ENCODE measurements at places on chromosomes 1 and 21. TPM values are rescaled to one million over a fixed set of nuclear protein-coding genes. Genes with fewer than 3 reads are reported as not detected.

ANGPTL3 gene
- total RNA-seq = not detected

TAL1 gene
- not detected for total RNA-seq

CACNA1S gene
- total RNA-seq = not detected

GRCh38 chr1:56922070-56922469 lies 43.7 kb downstream of the C8B start:
- H3K4me3 ChIP-seq = no peak overlapping the region
- H3K27me3 ChIP-seq = no peaks in the 10 kb centered on the region
- no peaks in the 10 kb centered on the region for H3K4me1 ChIP-seq
- no peaks in the 10 kb centered on the region for H3K36me3 ChIP-seq
- DNase-seq = no peak
- H3K27ac ChIP-seq = no peak overlapping the region

DNA sequence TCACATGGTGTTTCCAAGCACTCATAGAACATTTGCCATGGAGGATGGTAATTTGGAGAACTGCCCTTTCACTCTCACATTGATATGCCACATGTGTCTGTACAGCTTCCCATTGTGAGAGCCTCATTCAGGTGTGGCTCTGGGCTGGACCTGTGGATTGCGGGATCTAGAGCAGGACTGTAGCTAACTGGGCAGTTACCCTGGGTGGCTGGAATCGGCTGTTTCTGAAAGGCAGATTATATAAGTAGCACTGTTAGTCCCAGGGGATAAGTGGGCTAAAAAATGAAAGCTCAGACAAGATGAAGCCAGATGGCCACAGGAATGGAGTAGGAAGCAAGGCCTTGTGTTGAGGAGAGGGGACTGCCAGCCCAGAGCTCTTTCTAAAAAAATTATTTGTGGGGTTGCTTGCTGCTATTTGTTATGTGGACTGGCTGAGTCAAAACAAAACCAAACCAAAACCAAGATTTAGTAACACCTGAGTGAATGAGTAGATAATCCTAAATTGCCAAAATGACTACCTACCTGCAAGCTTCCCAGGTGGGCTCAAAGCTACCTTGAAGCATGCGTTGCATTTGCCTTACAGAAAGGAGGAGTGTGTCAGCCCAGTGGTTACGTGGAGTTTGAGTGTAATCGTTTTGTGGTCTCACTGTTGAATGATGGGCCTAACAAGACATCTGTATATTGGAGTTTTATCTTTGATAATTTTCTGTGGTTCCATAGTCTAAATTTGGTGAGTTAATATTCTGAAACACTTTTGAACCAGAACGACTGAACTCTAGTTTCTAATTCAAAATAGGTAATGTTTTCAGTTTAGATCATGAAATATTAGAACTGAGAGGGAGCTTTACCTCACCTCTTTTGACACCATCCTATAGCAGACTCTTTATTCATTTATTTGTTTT lies 58.0 kb downstream of the SDCCAG8 start:
- no peaks in the 10 kb centered on the region for H3K27me3 ChIP-seq
- H3K36me3 ChIP-seq = peaks cover 16% of the 10 kb centered on the region
- peak overlapping the region; percentile 13 for H3K27ac ChIP-seq
- no peak overlapping the region for H3K4me3 ChIP-seq
- H3K4me1 ChIP-seq = peaks cover 11% of the 10 kb centered on the region

DAB1 gene
- not detected for total RNA-seq

All from activated naive CD8-positive, alpha-beta T cell treated with anti-CD3 and anti-CD28 coated beads for 36 hours (primary cell).